Lung (tissue), 17 donors: ENCODE measurements at places on chromosomes 6 and 20. TPM values are rescaled to one million over a fixed set of nuclear protein-coding genes. Genes with fewer than 3 reads are reported as not detected.

DNA sequence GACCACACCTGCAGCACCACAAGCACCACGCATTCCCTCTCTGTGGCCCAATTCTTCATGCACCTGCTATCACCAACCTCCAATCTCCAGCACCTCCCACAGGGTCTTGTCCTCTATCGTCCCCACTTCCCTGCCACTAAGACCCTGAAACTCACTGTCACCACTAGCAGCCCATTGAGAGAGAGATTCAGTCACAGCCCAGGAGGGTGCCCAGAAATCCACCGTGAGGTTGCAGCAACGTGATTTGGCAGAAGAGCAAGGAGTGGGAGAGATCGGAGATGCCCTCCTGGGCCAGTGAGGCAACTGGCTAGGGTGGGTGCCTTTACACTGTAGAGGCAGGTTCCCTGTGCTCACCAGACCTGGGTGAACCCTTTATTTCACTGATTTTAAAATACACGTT, 90.1 kb downstream of the ANKRD60 start:
- H3K4me1 ChIP-seq, result peaks cover 15% of the 10 kb centered on the region
- H3K27ac ChIP-seq, result no peak overlapping the region
- H3K4me3 ChIP-seq, result no peak overlapping the region

DNA sequence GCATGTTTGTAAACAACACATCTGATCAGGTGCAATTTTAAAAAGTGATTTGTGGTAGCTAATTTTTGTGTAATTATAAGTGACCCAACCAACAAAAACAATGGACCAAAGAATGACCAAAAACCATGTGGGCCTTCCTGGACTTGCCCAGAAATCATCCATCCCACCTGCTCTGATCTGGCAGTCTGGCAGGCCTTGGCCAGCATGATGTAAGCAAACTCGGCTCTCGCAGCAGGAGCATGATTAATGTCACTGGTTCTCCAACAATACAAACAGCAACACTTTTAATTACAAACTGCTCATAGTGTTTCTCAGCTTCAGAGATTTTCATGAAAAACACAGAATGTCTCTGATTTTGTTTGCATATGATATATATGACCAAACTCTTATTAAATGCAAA, 16.1 kb downstream of the TP53INP2 start:
- no peaks in the 10 kb centered on the region for H3K4me1 ChIP-seq
- no peak overlapping the region for H3K4me3 ChIP-seq
- H3K36me3 ChIP-seq, result peaks cover 15% of the 10 kb centered on the region
- DNase-seq, result no peak

GRCh38 chr6:113936093-113936934, 34.6 kb downstream of the HDAC2 start:
- H3K36me3 ChIP-seq, result peaks cover 4% of the 10 kb centered on the region
- no peaks in the 10 kb centered on the region for H3K27me3 ChIP-seq
- peak; percentile 89 for DNase-seq
- H3K4me3 ChIP-seq, result no peak overlapping the region
- no peaks in the 10 kb centered on the region for H3K4me1 ChIP-seq
- no peak overlapping the region for H3K27ac ChIP-seq

The ABT1 gene
- total RNA-seq, result 15.6 TPM

- H3K27me3 ChIP-seq, result no peaks in the 10 kb centered on the region
- peak; percentile 80 for DNase-seq
- no peaks in the 10 kb centered on the region for H3K36me3 ChIP-seq
- H3K4me1 ChIP-seq, result no peaks in the 10 kb centered on the region
Observed at GRCh38 chr6:13336553-13336952, 8.2 kb upstream of the TBC1D7 start.

GRCh38 chr6:7938562-7939183, 28.1 kb upstream of the TXNDC5 start:
- H3K4me1 ChIP-seq, result no peaks in the 10 kb centered on the region
- H3K36me3 ChIP-seq, result no peaks in the 10 kb centered on the region
- DNase-seq, result no peak
- no peaks in the 10 kb centered on the region for H3K27me3 ChIP-seq
- no peak overlapping the region for H3K27ac ChIP-seq

GRCh38 chr6:6915813-6916547, 191.8 kb upstream of the RREB1 start:
- peak overlapping the region; percentile 30 for H3K27ac ChIP-seq
- no peak overlapping the region for H3K4me3 ChIP-seq
- H3K36me3 ChIP-seq, result no peaks in the 10 kb centered on the region

DNA sequence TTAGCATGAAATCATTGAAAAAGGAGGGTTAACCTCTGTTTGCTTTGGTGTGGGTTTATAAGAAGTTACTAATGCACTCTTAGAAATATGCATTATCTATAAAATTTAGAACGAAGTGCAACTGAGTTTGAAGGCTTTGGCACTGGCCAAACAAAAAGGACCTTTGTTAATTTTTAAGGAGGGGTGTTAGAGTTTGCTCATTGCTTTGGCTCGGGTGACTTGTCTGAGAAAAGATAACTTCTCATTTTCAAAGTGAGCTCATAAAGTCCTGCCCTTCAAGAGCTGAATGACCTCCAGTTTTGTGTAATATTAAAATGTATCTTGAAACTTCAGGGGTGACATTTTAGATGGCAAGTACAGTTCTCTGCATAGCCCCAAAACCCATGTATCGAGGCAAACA, 25.9 kb downstream of the NEDD9 start:
- DNase-seq, result no peak
- no peaks in the 10 kb centered on the region for H3K36me3 ChIP-seq
- peaks cover 19% of the 10 kb centered on the region for H3K4me1 ChIP-seq
- H3K27me3 ChIP-seq, result no peaks in the 10 kb centered on the region
- H3K4me3 ChIP-seq, result no peak overlapping the region

The MYH7B gene
- 0.55 TPM for total RNA-seq

DNA sequence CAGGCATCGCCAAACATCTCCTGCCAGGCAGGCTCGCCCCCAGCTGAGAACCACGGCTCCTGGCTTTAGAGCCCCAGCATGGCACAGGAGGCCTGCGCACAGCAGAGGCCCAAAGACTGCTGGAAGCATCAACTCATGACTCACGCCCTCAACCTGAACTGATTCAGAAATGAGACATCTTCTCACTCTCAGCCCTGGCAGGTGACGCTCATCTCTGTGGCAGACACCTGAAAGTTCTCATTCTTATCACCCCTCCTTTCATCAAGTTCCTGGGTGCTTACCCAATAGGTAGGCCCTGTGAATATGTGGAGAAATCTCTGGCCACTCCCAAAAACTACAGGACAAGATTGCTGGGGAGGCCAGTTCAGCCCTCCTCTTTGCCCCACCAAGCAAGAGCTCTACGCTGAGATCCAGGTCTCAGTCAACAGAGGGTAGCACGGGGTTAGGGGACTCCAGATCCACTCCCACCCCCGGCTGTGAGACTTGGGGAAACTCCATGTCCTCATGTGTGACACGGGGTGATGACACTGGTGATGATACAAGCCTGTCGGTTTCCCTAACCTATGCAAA, 11.3 kb downstream of the NFATC2 start:
- H3K4me1 ChIP-seq, result no peaks in the 10 kb centered on the region
- DNase-seq, result no peak
- no peak overlapping the region for H3K27ac ChIP-seq
- H3K4me3 ChIP-seq, result no peak overlapping the region
- no peaks in the 10 kb centered on the region for H3K36me3 ChIP-seq
- no peaks in the 10 kb centered on the region for H3K27me3 ChIP-seq

DNA sequence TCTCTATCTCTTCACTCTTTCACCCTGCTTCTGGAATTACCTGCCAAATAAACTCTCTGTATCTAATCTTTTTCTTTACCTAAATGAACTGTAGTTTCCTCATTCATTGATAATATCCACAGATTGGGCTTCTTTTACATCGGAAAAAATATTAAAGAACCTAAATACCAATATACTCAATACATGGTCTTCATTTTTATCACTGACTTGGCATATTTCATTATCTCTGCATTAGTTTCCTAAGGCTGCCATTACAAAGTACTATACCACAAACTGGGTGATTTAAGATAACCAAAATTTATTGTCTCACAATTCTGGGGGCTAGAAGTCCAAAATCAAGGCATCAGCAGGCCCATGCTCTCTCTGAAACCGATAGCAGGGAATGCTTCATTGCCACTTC, 411.9 kb upstream of the SPTLC3 start:
- H3K4me1 ChIP-seq, result no peaks in the 10 kb centered on the region
- H3K4me3 ChIP-seq, result no peak overlapping the region
- H3K27me3 ChIP-seq, result no peaks in the 10 kb centered on the region

GRCh38 chr6:29014729-29015608, 9.9 kb upstream of the ZNF311 start:
- H3K27me3 ChIP-seq, result peaks cover 25% of the 10 kb centered on the region
- no peaks in the 10 kb centered on the region for H3K4me1 ChIP-seq
- no peak overlapping the region for H3K27ac ChIP-seq
- no peak overlapping the region for H3K4me3 ChIP-seq
- DNase-seq, result no peak

The TBXT gene
- total RNA-seq, result not detected

DNA sequence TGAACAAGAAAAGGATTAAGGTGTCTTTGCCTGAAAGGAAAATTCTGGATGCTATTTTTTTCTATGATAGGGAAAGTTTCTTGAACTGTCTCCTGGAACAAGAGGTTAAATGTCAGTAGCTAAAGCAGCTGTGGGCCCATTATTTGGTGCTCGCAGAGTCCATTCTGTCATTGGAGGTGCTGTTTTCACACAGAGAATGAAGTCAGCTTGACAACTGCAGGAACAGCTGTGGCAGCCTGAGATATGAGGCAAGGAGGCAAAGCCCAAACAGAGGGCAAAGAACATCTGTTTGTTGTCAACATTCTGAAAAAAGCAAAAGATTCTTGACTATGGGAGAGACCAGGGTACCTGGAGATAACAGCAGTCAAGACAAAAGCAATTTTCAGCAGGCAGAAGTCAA, 548.2 kb downstream of the KIF16B start:
- no peak for DNase-seq
- H3K4me1 ChIP-seq, result no peaks in the 10 kb centered on the region
- H3K27ac ChIP-seq, result no peak overlapping the region
- no peaks in the 10 kb centered on the region for H3K27me3 ChIP-seq
- no peaks in the 10 kb centered on the region for H3K36me3 ChIP-seq
- H3K4me3 ChIP-seq, result no peak overlapping the region

The MROH8 gene
- total RNA-seq, result 4.0 TPM

GRCh38 chr20:59823030-59823423, 110.4 kb downstream of the SYCP2 start:
- DNase-seq, result no peak
- H3K4me3 ChIP-seq, result no peak overlapping the region
- no peaks in the 10 kb centered on the region for H3K36me3 ChIP-seq
- no peak overlapping the region for H3K27ac ChIP-seq
- no peaks in the 10 kb centered on the region for H3K4me1 ChIP-seq

The DEFB110 gene
- not detected for total RNA-seq

DNA sequence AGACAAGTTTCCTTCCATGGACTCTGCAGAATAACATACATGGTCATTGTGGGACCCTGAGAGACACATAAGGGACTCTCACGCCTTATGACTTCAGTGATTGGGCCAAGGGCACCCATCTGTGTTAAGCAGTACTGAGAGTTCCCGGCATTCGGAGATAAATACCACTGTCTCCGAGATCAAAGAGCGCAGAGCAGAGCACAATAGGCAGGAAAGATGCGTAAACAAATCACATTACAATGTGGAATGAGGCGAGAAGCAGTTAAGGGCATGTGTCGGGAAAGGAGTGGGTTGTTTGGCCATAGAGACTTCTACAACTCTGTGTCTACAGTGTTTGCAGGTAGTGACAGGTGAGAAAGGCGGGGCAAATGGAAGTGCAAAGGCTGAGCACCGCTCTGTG, 57.6 kb downstream of the NRSN1 start:
- no peaks in the 10 kb centered on the region for H3K27me3 ChIP-seq
- no peaks in the 10 kb centered on the region for H3K36me3 ChIP-seq
- no peak overlapping the region for H3K27ac ChIP-seq

GRCh38 chr20:24481173-24481572, 11.7 kb downstream of the SYNDIG1 start:
- DNase-seq, result no peak
- no peak overlapping the region for H3K27ac ChIP-seq
- no peaks in the 10 kb centered on the region for H3K27me3 ChIP-seq
- H3K36me3 ChIP-seq, result no peaks in the 10 kb centered on the region
- H3K4me1 ChIP-seq, result no peaks in the 10 kb centered on the region

The ENPP1 gene
- total RNA-seq, result 7.3 TPM

The SRSF12 gene
- total RNA-seq, result 0.49 TPM

The KIAA1755 gene
- 1.9 TPM for total RNA-seq

DNA sequence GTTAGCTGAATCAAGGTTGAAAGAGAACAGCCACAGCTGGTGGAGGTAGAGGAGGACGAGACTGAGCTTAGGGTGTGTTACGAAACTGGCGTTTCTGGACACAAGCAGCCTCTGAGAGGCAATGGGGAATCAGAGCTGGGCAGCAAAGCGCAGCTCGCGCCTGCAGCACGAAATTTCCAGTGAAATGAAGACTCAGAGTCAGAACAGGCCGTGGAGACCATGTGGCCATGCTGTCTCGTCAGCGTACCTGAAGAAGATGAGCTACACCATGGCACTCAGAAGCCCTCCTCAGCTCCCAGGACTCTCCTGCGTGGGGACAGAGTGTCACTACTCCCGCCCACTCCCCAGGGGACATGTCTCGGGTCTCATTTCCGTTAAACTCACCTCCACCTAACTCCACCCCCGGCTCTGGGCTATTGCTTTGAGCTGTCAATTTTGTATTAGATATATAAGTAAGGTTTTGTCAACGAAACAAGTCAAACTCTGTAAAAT, 256.9 kb downstream of the ERMARD start:
- DNase-seq, result no peak
- H3K4me1 ChIP-seq, result peaks cover 16% of the 10 kb centered on the region
- no peak overlapping the region for H3K4me3 ChIP-seq

DNA sequence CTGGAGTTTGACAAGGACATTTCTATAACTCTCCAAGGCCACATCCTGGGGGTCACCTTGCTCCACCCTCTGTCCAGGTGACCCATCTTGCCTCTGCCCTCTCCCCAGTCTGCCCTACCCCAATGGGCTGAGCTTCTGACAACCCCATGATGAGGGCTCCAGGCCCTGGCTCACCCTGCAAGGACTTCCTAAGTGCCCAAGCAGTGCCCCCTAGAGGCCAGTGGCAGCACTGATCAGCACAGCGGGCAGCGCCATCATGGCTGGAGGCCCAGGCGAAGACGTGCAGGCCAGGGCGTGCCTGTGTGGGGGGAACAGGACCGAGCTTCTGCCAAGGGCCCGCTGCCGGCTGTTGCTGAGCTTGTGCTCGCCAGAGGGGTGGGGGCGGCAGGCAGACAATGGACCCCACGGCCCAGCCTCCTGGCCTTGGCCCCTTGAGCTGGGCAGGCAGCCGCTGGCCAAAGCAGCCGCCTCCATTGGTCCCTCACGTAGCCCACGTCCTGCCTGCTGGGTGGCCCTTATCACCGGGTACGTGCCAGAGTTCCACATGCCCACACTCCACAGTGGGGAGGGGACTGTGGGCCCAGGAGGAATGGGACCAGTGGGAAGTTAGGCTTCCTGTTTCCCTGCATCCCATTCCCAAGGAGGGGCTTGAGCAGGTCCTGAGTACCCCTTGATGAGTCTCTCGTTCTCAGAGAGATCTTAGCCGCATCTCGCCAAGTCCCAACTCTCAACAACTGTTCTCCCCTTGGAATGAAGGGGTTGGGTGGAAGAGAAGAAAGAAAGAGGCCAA, 64.3 kb downstream of the MRPL14 start:
- no peak overlapping the region for H3K27ac ChIP-seq
- H3K4me1 ChIP-seq, result peaks cover 34% of the 10 kb centered on the region
- H3K27me3 ChIP-seq, result no peaks in the 10 kb centered on the region
- H3K4me3 ChIP-seq, result no peak overlapping the region

The SLC2A10 gene
- total RNA-seq, result 20.6 TPM

The ENPP5 gene
- 19.2 TPM for total RNA-seq

GRCh38 chr6:159126590-159126989, 42.6 kb upstream of the FNDC1 start:
- H3K27ac ChIP-seq, result peak overlapping the region; percentile 86
- no peaks in the 10 kb centered on the region for H3K4me1 ChIP-seq
- H3K27me3 ChIP-seq, result no peaks in the 10 kb centered on the region
- no peak overlapping the region for H3K4me3 ChIP-seq
- H3K36me3 ChIP-seq, result no peaks in the 10 kb centered on the region
